ENCODE measurements at places on chromosomes 11 and 22. TPM values are rescaled to one million over a fixed set of nuclear protein-coding genes. Genes with fewer than 3 reads are reported as not detected.

PGGHG gene
- 11.3 TPM for total RNA-seq

SERPIND1 gene
- total RNA-seq: not detected

MMP12 gene
- total RNA-seq: not detected

H19 gene
- 16.3 TPM for total RNA-seq

GGTLC3 gene
- total RNA-seq: not detected

CPT1A gene
- total RNA-seq: 28.3 TPM

B4GALNT4 gene
- total RNA-seq: 10.4 TPM

P2RY6 gene
- 10.4 TPM for total RNA-seq

DSCAML1 gene
- 0.35 TPM for total RNA-seq

SMTNL1 gene
- total RNA-seq: not detected

DCDC1 gene
- 0.51 TPM for total RNA-seq

DNHD1 gene
- 3.3 TPM for total RNA-seq

UCP2 gene
- total RNA-seq: 85.2 TPM

C22orf31 gene
- not detected for total RNA-seq

PGA5 gene
- total RNA-seq: not detected

PAX6 gene
- total RNA-seq: 1.5 TPM

APOA5 gene
- total RNA-seq: not detected

APOL3 gene
- not detected for total RNA-seq

ALKBH8 gene
- total RNA-seq: 8.5 TPM

SPTBN2 gene
- 10.3 TPM for total RNA-seq

SYT8 gene
- total RNA-seq: 0.42 TPM

MRGPRE gene
- total RNA-seq: not detected

PRRG4 gene
- 1.8 TPM for total RNA-seq

FAM83F gene
- total RNA-seq: not detected

DUSP8 gene
- 1.6 TPM for total RNA-seq

PATE4 gene
- not detected for total RNA-seq

FGF19 gene
- 0.09 TPM for total RNA-seq

RAPSN gene
- total RNA-seq: not detected

GGTLC2 gene
- total RNA-seq: not detected

Data from A549 treated with GW870086 at 1 μM for 4 hours (cell line).